ENCODE measurements at places on chromosomes 16 and 17.

DNA sequence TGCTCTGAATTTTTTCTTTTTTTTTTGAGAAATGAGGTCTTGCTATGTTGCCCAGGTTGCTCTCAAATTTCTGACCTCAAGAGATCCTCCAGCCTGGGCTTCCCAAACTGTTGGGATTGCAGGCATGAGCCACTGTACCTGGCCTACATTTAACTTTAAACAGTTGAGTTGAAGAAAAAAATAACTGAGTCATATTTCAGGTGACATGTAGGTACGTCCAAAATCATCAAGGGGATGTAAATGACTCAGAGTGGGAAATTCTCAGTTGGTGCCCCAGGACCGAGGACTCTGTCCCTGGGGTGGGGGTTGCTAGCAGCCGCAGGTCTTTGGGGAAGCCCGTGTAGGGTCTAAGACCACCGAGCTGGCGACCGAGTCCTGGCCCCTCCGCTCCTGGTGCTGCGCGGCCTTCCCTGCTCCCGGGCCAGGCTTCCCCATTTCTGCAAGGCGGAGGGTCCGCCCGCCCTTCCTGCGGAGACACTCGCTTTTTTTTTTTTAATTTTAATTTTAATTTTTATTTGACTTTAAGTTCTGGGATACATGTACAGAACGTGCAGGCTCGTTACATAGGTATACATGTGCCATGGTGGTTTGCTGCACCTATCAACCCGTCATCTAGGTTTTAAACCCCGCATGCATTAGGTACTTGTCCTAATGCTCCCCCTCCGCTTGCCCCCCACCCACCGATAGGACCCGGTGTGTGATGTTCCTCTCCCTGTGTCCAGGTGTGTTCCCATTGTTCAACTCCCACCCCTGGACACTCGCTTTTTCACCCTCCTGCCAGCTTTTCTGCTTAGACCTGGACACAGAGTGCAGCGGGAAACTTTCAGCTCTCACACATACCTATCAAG lies 12.7 kb upstream of the N4BP1 start:
- DNase-seq = no peak

GRCh38 chr17:60159479-60159866 lies 9.7 kb downstream of the CA4 start:
- DNase-seq = no peak

DNA sequence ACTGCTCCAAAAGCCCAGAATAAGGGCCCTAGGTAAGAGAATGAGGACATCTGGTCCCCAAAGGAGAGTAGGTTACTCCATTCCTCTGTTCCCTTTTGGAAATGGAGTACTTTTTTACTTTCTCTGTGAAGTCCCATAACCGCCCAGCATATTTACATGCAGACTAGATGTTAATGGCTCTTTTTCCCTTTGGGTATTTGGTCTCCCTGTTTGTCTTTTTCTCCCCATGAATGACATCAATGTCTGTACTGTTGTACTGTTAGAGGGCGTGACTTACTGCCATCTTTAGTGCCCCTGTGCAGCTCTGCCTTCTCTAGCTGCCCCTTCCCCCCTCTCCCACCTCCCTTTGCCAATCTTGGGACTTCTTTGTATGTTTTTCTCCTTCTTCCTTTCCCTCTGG lies 19.0 kb downstream of the GPR179 start:
- no peak for DNase-seq

DNA sequence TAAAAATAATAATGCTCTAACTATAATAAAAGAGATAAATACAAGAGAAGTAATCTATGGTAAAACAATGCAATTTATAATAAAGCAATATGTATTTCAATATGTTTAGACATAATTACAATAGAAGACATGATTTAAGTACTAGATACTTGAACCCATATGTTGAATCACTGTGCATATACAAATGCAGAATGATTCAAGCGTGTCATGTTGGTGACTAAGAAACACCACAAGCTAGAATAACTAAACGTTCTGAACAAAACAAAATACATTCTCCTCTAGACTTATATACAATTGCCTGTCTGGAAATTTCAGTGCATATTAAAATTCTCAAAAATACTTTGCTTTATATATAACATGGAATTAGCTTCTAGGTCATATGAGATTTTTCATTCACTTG lies 11.2 kb downstream of the TADA2A start:
- no peak for DNase-seq

DNA sequence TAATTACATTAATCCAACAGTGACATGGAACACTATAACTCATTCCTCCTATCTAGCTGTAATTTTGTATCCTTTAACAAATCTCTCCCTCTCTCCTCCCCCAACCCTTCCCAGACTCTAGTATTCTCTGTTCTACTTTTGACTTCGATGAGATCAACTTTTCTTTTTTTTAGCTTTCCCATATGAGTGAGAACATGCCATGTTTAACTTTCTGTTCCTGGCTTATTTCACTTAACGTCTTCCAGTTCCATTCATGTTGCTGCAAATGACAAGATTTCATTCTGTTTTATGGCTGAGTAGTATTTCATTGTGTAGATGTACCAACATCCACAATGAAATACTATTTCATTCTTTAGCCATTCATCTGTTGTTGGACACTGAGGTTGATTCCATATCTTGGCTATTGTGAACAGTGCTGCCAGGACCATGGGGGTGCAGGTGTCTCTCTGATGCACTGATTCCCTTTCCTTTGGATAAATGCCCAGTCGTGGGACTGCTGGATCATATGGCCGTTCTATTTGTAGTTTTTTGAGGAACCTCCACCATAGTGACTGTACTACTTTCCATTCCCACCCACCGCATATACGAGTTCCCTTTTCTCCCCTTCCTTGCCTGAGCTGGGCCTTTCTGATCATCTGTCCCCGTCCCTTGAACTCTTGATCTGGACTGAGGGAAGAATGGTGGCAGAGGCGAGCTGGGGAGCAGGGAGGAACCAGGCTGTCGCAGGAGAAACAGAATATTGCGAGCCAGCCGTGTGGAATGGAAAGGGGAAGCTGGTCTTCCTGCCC lies 7.7 kb upstream of the CEP295NL start:
- DNase-seq = no peak

- no peak for DNase-seq
These were observed 49.9 kb upstream of the KIFC3 start for GRCh38 chr16:57852189-57852588.

- no peak for DNase-seq
These were observed 22.0 kb downstream of the MYO1D start for GRCh38 chr17:32854832-32855389.

DNA sequence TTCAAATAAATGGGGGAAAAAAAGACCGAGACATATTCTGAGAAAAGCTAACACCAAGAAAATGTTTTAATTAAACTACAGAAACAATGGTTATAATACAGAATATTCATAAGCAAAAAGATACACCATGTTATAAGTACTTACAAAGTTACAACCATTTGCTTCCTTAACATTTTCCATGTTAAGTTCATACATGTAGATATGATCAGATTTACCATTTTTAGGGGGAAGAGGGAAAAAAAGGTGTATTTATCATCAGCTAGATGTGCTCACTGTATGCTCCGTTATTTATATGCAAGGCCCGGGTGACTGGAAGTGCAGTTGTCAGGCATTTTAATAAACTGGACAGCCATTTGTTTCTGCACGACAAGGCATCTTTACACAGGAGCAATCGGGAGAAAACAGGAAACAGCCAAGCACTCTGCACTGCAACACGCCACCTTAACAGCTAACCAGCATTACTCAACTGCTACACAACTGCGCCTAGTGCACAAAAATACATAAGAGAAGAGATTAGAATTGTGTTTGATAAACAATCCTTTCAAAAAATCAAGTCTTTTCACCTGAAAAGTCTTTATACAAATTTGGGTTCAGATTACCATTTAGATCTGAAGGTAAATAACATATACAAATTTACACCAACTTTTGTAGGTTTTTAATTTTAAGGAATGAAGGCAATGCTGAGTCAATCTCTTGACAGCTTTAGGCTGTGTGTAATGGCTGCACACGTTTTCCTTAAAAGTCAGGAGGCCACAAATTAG lies 2.9 kb downstream of the SRSF2 start:
- DNase-seq = no peak

DNA sequence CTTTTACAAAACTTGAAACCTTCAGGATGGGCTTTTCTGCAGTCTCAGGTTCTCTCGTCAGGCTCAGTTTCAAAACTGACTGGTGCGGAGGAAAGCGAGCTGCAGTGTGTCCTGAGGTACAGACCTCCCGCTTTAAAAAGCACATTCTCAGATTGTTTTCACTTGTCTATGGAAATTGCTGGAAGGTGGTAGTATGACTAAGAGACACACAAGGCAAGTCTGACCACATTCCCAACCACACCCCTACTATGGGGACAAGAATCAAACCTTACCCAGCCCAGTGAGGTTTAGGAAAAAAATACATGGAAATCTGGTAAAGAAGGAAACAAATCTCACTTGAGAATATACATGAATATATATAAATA lies 18.2 kb downstream of the SRP68 start:
- DNase-seq = no peak

- no peak for DNase-seq
These were observed 22.6 kb downstream of the CDRT4 start for GRCh38 chr17:15444805-15445204.

DNA sequence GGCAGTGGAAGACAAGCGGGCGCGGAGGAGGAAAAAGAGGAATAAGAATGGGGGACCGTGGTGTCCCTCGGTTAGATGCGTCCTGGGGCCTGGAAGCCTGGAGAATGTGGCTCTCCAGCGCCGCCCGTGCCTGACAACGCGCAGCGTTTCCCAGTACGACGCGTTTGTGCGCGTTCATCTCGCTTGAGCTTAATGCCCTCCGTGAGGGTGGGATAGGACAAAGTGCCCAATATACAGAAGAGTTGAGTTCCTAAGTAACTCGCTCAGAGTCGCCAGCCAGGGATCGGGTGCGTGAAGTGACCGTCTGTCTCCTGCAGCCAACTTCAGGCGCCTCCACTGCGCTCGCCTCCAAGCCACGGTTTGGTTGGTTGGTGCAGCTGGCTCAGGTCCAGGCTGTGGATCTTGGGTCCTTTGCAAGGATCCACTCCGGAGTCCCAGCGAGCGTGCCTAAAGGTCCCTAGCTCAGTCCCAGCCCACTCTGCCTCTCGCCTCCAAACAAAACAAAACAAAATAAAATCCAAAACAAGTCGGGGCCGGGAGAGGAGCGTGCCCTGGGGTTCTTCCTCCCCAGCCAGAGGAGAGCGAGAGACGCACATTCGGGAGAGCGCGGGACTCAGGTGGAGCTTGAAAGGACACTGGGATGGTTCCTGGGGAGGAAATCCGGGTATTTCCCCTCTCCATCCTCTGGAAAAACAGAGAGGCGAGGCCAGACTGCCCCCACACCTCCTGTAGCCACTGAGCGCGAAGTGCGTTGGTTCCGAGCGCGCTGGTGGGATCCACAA lies 974 bp downstream of the GALR2 start:
- no peak for DNase-seq

GRCh38 chr17:27407916-27408864 lies 48.1 kb upstream of the KSR1 start:
- DNase-seq = no peak

DNA sequence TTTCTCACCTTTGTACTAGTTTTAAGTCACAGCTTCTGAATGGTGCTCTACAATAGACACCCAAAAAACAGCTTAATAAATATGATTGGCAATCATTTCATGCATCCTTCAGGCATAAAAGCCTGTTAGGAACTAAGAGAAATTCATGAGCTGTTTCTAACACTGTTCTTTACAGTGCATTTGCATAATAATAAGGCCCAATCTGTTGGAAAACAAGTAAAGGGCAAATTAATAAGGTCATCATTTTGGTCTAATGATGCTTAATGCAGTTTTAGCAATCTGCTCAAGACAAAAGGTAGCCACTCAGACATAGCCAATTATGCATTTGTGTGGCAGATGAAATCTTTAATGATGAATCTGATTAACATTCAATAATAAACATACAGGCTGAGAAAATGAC lies 55.5 kb upstream of the NACA2 start:
- DNase-seq = no peak
